ENCODE measurements at places on chromosomes 16 and 17.

DNA sequence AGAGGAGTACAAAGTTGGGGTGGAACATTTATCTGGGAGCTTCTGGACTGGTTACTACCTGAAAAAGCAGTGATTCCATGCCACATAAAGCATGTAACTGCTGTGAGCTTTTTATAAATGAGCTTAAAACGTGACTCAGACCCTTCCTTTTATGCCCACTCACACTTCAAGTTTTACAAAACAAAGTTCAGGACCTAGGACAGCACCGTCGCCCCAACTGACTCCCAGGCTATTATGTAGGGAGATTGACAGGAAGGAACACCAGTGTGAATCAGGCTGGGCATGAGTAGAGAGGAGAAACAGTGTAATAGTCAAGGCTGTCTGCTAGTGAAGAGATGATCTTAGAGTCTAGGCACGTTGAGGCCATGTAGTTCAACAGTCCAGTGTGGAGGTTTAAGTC is 91.6 kb upstream of the DNAH9 start:
- no peak for DNase-seq
- no peaks in the 10 kb centered on the region for H3K36me3 ChIP-seq
- H3K27ac ChIP-seq, result no peak overlapping the region
- H3K4me1 ChIP-seq, result no peaks in the 10 kb centered on the region

DNA sequence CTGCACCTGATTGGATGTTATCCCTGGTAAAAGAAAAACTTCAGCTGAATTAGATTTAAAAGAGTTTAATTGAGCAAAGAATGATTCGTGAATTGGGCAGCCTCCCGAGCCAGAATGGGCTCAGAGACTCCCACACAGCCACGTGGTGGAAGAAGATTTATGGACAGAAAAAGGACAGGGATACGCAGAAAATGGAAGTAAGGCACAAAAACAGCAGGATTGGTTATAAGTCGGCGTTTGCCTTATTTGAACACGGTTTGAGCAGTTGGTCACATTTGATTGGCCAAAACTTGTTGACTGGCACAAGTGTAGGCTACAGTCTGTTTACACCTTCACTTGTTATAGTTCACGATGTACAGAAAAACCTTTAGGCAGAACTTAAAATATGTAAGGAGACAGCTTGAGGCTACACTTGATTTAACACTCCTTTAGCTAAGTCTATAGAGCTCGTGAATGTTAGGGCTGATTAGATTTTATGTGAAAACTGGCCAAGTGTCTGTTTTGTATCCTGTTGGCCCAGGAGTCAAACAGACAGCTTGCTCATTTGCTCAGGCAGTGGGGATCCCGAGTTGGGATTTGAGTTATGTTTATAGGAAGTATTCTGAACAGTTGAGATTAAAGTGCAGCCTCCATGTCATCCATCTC is 119.5 kb upstream of the SHISA6 start:
- no peaks in the 10 kb centered on the region for H3K27me3 ChIP-seq
- no peak for DNase-seq
- H3K36me3 ChIP-seq, result no peaks in the 10 kb centered on the region
- no peaks in the 10 kb centered on the region for H3K4me1 ChIP-seq
- H3K4me3 ChIP-seq, result no peak overlapping the region

DNA sequence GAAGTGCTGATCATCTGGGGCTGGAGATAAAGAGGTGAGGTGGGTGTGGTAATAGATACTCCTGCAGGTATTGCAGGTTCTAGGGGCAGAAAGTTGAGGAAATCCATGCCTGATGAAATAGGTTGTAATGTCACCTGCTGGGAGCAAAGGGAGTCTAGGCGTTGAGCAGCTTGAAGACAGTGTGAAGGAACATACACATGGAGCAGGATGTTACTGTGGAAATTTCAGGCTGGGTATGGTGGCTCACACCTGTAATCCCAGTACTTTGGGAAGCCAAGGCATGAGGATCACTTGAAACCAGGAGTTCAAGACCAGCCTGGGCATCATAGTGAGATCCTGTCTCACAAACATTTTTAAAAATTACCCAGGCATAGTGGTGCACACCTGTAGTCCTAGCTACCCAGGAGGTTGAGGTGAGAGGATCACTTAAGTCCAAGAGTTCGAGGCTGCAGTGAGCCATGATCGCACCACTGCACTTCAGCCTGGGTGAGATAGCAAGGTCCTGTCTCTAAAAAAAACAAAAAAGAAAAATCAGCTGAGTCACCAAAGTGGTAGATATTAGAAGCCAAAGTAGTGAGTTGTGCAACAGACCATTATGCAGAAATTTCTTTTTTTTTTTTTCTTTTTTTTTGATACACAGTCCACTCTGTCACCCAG is 9.1 kb upstream of the CRYBA1 start:
- peaks cover 8% of the 10 kb centered on the region for H3K4me1 ChIP-seq
- no peak for DNase-seq
- no peak overlapping the region for H3K4me3 ChIP-seq
- no peaks in the 10 kb centered on the region for H3K27me3 ChIP-seq
- H3K36me3 ChIP-seq, result no peaks in the 10 kb centered on the region

GRCh38 chr17:18018411-18018921 is 20.5 kb downstream of the ATPAF2 start:
- H3K27me3 ChIP-seq, result no peaks in the 10 kb centered on the region
- no peak overlapping the region for H3K4me3 ChIP-seq
- peaks cover 2% of the 10 kb centered on the region for H3K36me3 ChIP-seq
- no peak for DNase-seq
- no peak overlapping the region for H3K27ac ChIP-seq

GRCh38 chr17:14372905-14373613 is 72.2 kb downstream of the HS3ST3B1 start:
- H3K4me3 ChIP-seq, result no peak overlapping the region
- no peaks in the 10 kb centered on the region for H3K36me3 ChIP-seq
- no peaks in the 10 kb centered on the region for H3K27me3 ChIP-seq
- no peaks in the 10 kb centered on the region for H3K4me1 ChIP-seq
- H3K27ac ChIP-seq, result no peak overlapping the region

- no peaks in the 10 kb centered on the region for H3K4me1 ChIP-seq
- H3K27me3 ChIP-seq, result no peaks in the 10 kb centered on the region
- H3K4me3 ChIP-seq, result no peak overlapping the region
- H3K27ac ChIP-seq, result no peak overlapping the region
- H3K36me3 ChIP-seq, result peaks cover 1% of the 10 kb centered on the region
Measured at GRCh38 chr16:17149904-17150483, 320.8 kb downstream of the XYLT1 start.

DNA sequence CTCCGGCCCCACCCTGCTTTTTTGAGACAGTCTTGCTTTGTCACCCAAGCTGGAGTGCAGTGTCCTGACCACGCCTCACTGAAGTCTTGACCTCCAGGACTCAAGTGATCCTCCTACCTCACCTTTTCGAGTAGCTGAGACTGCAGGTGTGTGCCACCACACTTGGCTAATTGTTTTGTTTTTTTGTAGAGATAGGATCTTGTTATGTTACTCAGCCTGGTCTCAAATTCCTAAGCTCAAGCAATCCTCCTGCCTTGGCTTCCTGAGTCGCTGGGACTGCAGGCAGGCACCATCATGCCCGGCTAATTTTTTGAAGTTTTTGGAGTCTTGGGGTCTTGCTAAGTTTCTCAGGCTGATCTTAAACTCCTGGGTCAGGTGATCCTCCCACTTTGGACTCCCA is 206.7 kb downstream of the SHISA9 start:
- H3K36me3 ChIP-seq, result no peaks in the 10 kb centered on the region
- H3K4me3 ChIP-seq, result no peak overlapping the region
- H3K4me1 ChIP-seq, result no peaks in the 10 kb centered on the region
- H3K27me3 ChIP-seq, result peaks cover 2% of the 10 kb centered on the region

DNA sequence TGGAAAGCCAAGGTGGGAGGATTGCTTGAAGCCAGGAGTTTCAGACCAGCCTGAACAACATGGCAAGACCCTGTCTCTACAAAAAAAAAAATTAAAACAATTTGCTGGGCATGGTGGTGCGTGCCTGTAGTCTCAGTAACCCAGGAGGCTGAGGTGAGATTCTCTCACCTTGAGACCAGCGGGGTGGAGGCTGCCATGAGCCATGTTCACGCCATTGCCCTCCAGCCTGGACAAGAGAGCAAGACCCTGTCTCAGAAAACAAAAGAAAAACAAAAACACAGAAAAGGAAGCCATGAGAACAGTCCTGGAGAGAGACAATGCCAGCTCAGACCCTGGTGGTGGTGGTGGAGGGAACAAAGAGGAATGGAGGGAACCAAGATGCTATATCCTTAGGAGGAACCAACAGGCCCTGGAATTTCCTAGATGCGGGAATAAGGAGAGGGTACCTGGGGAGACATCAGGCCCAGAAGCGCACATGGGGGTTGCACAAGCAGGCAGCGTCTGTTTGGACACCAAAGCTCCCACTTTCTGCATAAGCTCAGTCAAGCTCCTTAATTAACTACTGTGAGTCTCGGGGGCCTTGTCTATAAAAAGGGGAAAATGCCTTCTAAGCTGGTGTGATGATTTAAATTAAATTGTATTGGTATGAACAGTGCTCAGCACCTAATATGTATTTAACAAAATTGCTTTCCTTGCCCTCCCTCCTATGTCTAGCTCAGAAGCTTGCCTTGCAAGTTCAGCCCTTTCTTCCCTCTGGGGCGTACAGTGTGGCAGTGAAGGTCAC is 143.8 kb downstream of the CCT6B start:
- H3K4me3 ChIP-seq, result no peak overlapping the region
- peaks cover 4% of the 10 kb centered on the region for H3K4me1 ChIP-seq
- H3K36me3 ChIP-seq, result no peaks in the 10 kb centered on the region
- no peak overlapping the region for H3K27ac ChIP-seq
- peaks cover 5% of the 10 kb centered on the region for H3K27me3 ChIP-seq

DNA sequence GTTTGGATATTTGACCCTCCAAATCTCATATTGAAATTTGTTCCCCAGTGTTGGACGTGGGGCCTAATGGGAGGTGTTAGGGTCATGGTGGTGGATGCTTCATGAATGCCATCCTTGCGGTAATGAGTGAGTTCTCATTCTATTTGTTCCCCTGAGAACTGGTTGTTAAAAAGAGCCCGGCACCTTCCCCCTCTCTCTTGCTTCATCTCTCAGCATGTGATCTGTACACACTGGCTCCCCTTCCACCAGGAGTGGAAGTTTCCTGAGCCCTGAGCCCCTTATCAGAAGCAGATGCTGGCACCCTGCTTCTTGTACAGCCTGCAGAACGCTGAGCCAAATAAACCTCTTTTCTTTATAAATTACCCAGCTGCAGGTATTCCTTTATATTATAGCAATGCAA is 25.6 kb downstream of the PIK3R6 start:
- H3K4me3 ChIP-seq, result no peak overlapping the region
- no peak overlapping the region for H3K27ac ChIP-seq
- no peaks in the 10 kb centered on the region for H3K27me3 ChIP-seq
- H3K4me1 ChIP-seq, result peaks cover 2% of the 10 kb centered on the region

GRCh38 chr16:81885976-81886586 is 107.0 kb downstream of the PLCG2 start:
- peak; percentile 26 for DNase-seq
- no peak overlapping the region for H3K27ac ChIP-seq
- no peaks in the 10 kb centered on the region for H3K4me1 ChIP-seq
- no peak overlapping the region for H3K4me3 ChIP-seq

DNA sequence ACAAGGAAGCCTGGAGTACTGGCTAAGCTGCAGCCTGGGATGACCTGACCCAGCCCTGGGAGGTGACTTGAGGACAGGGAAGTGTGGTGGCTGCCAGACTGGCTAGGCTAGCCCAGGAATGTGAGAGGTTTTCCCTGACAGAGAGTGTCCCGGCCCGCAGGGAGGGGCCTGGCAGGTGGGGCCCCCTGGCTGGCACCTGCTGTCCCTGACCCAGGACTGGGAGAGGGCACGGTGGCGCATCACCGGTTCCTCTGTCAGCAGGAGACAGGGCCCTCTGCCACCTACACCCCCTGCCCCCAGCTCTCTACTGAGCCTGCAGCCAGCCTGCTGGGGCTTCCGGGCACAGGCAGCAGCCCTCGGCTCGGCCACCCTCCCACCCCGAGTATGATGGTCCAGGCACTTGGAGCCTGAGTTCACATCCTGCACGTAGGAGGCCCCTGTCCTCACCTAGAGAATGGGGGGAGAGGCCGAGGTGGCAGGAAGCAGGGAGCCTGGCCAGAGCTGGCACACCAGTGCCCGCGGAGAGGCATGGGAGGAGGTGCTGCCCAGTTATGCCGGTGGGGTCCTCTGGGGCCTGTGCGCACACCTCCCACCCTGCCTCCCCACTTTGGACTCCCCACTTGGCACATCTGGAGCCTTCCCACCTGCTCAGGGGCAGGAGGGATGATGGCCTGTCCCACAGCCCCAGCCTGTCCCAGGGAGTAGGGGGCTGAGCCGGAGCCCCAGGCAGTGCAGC is 528 bp downstream of the PRSS27 start:
- no peaks in the 10 kb centered on the region for H3K36me3 ChIP-seq
- H3K4me1 ChIP-seq, result peaks cover 7% of the 10 kb centered on the region
- no peak overlapping the region for H3K4me3 ChIP-seq
- DNase-seq, result no peak

DNA sequence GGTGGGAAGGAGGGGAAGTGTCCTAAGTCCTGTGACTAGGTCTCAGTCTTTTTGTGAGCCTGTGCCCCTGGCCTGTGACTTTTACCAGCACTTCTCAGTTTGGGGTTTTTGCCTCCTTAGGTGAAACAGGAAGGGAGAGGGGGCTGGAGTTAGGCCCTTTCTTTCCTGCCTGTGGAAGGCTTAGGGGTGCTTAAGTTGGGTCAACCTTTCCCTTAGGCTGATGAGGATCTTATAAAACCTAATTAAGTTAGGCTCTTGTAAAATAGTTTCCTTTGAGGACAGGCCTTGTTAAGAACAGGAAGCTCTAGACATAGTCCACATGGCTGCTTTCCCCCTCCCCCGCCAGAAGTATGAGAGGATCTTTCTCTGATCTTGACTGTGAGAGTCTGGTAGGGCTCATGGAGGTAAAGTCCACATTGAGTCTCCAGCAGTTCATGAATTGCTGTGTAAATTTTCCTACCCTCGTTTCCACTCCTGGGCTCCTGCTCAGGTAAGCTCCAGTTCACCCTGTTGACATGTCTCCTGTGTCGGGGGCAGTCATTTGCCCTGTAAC is 17.0 kb upstream of the DNASE1 start:
- peak; percentile 25 for DNase-seq
- peak overlapping the region; percentile 85 for H3K27ac ChIP-seq

- no peaks in the 10 kb centered on the region for H3K4me1 ChIP-seq
- H3K27me3 ChIP-seq, result peaks cover 11% of the 10 kb centered on the region
- H3K36me3 ChIP-seq, result no peaks in the 10 kb centered on the region
- DNase-seq, result no peak
- no peak overlapping the region for H3K27ac ChIP-seq
- no peak overlapping the region for H3K4me3 ChIP-seq
Measured at GRCh38 chr17:5877948-5878347, 192.2 kb upstream of the WSCD1 start.

GRCh38 chr17:75366432-75366831 is 39.0 kb downstream of the GRB2 start:
- peaks cover 93% of the 10 kb centered on the region for H3K4me1 ChIP-seq
- H3K27ac ChIP-seq, result no peak overlapping the region
- no peak overlapping the region for H3K4me3 ChIP-seq
- H3K27me3 ChIP-seq, result no peaks in the 10 kb centered on the region
- H3K36me3 ChIP-seq, result peaks cover 5% of the 10 kb centered on the region

DNA sequence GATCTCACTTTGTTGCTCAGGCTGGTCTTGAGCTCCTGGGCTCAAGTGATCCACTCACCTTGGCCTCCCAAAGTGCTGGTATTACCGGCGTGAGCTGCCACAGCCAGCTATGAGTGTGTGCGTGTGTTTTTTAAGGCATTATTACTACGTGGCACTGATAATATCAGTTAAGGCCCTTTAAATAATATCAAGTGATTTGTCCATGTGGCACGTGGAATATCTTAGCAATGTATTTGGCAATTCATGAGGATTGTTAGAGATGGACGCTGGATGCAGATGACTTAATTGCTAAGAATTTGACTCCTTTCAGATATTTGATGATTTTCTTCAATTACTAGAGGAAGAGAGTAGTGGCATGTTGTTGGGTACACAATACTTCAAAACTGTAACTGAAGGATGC is 25.5 kb upstream of the PMP22 start:
- H3K36me3 ChIP-seq, result no peaks in the 10 kb centered on the region
- no peaks in the 10 kb centered on the region for H3K4me1 ChIP-seq
- no peak overlapping the region for H3K4me3 ChIP-seq
